Activated CD8-positive, alpha-beta T cell treated with anti-CD3 and anti-CD28 coated beads, Interleukin-2, amount 10 ng/mL, durations not matched to agents 7 days and 5 days (primary cell): ENCODE measurements at places on chromosomes 6 and 20. TPM values are rescaled to one million over a fixed set of nuclear protein-coding genes. Genes with fewer than 3 reads are reported as not detected.

SPDEF gene
- total RNA-seq: 0.13 TPM

BMP2 gene
- not detected for total RNA-seq

TNFRSF6B gene
- not detected for total RNA-seq

CMTR1 gene
- total RNA-seq: 74.2 TPM

GRCh38 chr6:111750753-111751673, 122.2 kb downstream of the FYN start:
- H3K4me1 ChIP-seq: peaks cover 92% of the 10 kb centered on the region
- peaks cover 57% of the 10 kb centered on the region for H3K36me3 ChIP-seq
- peak overlapping the region; percentile 63 for H3K4me3 ChIP-seq
- H3K27ac ChIP-seq: peak overlapping the region; percentile 93

DNA sequence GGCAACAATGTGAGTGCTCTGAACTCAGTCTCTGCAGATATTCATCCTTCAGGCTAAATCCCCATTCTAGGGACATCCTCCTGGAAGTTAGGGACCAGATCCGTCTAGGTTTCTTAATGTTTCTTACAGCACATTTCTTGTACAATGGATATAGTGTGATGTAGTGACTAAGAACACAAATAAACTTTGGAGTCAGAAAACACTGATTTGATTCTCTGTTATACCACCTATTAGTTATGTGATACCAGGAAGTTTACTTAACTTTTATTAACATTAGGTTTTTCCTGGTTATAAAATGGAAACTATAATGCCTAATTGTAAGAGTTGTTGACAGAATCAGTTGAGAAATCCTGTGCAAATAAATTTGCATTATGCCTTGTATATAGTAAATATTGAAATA, 57.6 kb upstream of the KCNQ5 start:
- H3K27ac ChIP-seq: no peak overlapping the region
- H3K4me1 ChIP-seq: peaks cover 5% of the 10 kb centered on the region
- DNase-seq: no peak
- H3K4me3 ChIP-seq: no peak overlapping the region
- no peaks in the 10 kb centered on the region for H3K36me3 ChIP-seq
